ENCODE measurements at places on chromosomes 3 and 15.

DNA sequence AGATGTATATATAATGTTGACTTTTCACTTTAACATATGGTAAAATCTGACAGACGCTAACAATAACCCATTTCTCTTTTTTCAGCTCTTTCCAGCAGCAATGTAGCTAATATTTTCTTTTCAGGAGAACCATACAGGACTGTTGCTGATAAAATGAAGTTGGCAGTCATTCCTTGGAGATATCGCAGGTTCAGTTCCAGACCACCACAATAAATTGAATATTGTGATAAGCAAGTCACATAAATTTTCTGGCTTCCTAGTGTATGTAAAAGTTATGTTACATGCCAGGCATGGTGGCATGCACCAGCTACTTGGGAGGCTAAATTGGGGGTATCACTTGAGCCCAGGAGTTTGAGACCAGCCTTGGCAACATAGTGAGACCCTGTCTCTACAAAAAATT is 31.9 kb upstream of the TM4SF1 start:
- no peak for DNase-seq

DNA sequence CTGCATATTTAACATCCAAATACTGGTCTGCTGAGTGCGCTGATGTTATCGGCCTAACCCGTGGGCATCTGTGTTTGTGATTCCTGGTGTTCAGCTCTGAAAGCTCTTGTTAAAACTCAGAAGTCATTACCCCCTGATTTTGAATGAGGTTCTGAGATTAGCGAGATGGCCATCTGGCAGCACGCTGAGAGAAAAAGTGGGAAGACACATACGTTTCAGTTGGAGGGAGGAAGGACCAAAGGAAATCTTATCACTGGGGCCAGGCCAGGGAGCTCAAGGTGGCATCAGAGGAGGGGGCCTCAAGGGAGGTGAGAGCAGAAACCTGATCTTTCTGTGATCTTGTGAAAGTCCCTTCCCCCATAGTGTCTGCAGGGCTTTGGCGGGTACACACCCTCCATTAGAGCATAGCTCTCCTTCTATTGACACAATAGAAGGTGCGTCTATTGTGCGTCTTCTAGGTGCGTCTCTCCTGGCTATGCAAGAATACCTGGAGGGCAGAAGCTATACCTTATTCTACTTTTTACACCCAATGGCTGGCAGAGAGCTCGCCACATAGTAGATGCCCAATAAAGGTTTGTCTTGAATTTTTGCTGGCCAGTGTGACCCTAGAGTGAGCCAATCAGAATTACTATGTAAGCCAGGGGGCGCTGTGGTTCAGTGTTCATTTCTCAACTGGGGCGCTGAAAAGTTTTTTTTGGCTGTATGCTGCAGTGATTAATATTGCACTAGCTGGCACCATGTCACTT is 182.4 kb downstream of the SHQ1 start:
- peak; percentile 32 for DNase-seq

- DNase-seq: no peak
Observed at GRCh38 chr15:34355241-34355640, 11.8 kb downstream of the LPCAT4 start.

DNA sequence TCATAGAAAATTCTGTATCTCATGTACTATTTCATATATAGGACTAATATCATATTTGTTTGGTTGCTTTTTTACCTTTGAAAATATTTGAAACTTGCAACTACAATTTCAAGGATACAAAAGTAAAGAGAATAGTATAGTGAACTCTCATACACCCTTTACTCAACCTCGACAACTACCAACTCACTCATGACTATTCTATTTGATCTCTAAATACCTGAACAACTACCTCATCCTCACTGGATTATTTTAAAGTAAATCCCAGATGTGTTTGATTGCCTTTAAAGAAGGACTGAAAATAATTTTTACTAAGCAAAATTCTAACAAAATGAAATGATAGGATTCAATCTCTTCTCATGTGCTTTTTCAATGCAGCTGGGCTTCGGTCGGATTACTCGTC is 12.1 kb downstream of the TMPRSS7 start:
- DNase-seq: peak; percentile 29

DNA sequence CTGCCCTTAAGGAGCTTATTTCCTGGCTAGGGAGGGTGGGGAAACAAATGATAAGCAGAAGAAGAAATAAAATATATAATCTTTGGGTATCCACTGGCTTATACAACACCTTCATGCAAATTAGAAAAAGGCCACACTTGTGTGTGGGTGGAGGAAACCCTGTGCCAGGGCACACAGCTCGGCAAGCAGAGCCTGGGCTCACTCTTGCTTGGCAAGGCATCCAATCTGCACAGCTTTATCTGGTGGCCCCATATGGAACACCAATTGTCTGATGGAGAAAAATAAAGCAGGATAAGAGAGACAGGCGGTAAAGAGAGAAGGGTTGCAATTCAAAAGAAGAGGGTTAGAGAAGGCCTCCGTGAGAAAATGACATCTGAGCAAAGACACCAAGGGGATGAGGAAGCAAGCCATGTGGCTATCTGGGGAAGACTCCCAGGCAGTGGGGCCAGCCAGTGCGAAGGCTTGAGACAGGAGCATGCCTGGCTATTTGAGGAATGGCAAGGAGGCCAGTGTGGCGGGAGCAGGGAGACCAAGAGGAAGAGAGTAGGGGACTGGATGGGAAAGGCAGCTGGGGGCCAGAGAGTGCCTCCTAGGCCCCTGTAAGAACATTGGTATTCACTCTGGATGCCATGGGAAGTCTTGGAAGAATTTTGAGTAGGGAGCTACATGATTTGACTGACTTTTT is 22.5 kb upstream of the VPS8 start:
- no peak for DNase-seq

DNA sequence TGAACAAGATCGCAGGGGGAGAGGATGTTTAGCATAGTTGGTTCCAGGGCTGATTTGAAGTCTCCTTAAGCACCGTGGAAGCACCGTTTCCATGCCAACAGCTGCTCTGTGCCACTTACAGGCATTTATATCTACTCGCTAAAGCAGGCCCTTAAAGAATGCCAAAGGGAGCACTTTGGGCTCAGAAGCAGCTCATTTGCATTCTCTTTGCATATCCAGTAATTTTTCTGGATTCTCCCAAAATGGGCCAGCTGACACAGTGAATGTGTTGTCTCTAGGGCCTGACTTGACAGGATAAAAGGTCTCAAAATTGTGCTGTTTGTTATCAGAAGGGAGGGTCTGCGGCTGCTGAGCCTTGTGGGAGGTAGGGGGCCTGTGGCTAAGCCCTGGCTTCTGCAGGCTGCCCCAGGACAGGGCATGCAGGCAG is 138.6 kb downstream of the FBLN2 start:
- no peak for DNase-seq

GRCh38 chr3:33076952-33077351 is 20.0 kb downstream of the GLB1 start:
- no peak for DNase-seq

GRCh38 chr3:127206154-127206553 is 13.2 kb downstream of the PRR23E start:
- no peak for DNase-seq

DNA sequence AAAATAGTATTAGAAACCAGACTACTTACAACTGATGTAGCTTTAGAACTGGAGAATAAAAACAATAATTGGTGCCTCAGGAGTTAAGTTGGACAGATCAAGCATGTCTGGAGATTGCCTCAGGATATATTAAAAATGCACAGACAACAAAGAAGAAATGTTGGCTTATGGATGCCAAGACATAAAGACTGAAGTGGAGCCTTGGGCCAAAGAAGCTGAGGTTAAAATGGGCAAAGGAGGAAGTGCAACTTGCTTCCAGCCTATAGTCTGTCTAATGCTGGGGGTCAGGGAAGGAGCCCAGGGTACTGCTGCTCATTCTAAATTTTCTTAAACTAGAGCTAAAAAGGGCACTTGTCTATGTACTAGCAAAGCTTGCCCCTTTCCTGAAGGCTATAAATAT is 77.5 kb downstream of the ESYT3 start:
- DNase-seq: no peak

GRCh38 chr15:53862386-53862785 is 102.9 kb upstream of the WDR72 start:
- no peak for DNase-seq

- no peak for DNase-seq
Observed at GRCh38 chr15:57545995-57546394, 45.7 kb upstream of the MYZAP start.

- peak; percentile 68 for DNase-seq
Observed at GRCh38 chr15:67998599-67999133, 55.4 kb upstream of the PIAS1 start.

DNA sequence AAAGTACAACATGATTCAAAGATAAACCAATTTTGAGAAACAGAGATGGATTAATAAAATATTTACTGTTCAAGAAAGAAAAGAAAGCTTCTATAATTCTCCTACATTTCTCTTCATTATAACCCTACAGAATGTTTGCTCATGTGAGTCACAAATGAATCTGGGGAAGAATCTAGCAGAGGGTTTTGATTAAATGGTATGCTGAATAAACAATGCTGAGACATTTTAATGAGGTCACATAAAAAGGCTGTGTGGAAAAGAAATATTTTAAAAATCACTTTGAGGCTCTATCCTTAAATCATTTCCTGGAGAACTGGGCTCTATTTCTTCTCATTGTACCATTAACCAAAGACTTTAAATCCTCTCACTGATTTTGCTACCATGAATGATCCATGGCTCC is 727.7 kb downstream of the NTRK3 start:
- no peak for DNase-seq

DNA sequence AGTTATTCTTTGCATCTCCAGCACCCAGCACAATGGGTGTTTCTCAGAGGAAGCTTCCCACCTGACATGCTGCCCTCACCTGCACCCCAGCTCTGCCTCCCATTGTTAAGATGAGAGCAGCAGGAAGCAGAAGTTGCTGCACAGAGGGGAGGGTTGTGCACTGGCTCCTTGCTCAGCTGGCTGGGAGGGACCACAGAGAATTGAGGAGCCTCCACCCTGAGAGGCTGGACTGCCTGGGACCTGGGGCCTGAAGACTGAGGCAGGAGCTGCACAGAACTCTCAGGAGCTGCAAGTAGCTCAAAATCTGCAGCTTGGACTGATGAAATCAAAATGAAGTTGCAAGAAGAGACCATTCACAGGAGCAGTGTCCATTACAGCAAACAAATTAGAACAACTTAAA is 222.3 kb upstream of the LINGO1 start:
- no peak for DNase-seq

GRCh38 chr3:55330756-55331155 is 156.3 kb downstream of the WNT5A start:
- DNase-seq: no peak

GRCh38 chr3:111369958-111370357 is 172.0 kb upstream of the CD96 start:
- DNase-seq: no peak

Data from HCEC 1CT (cell line).